ENCODE measurements at places on chromosomes 11 and 22.

- no peak for DNase-seq
These were observed 73.2 kb downstream of the CCDC81 start for GRCh38 chr11:86447763-86448480.

DNA sequence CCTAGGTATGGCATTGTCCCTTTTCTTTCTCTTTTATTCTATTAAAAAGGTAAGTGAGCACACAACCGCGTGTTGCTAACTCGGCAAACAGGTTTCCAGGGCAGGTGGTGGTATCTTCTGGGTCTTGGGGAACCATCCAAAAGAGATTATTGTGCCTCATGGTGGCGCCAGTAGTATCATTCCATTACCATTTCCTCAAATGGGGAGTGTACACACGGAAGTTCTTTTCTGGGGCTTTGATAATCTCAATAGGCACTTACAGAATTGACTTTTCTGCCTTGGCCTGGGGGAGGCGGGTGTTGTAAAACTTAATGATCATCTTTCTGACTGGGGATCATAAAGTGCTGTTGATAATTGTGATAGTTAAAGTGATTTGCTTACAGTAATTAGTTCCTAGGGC, 234.1 kb downstream of the KIRREL3 start:
- DNase-seq = no peak

DNA sequence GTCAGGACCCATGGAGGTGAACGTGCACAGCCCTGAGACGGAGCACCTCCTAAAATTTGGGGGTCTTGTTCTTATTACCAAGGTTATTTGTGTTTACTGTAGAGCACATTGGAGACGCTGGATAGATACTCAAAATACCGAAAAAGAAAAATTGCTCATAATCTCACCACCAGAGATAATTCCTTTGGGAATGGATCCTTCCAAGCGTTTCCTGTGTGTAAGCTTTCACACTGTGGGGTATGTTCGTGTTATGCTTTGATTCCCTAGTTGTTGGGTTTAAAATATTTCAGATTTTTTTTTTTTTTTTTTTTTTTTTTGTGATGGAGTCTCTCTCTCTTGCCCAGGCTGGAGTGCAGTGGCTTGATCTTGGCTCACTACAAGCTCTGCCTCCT, 14.1 kb upstream of the MRGPRD start:
- no peak for DNase-seq

GRCh38 chr11:92915551-92915950, 53.9 kb upstream of the MTNR1B start:
- DNase-seq = no peak

GRCh38 chr11:3213659-3214419, 4.8 kb downstream of the MRGPRG start:
- DNase-seq = no peak

- DNase-seq = no peak
These were observed 29.9 kb downstream of the SYN3 start for GRCh38 chr22:33028234-33028633.

DNA sequence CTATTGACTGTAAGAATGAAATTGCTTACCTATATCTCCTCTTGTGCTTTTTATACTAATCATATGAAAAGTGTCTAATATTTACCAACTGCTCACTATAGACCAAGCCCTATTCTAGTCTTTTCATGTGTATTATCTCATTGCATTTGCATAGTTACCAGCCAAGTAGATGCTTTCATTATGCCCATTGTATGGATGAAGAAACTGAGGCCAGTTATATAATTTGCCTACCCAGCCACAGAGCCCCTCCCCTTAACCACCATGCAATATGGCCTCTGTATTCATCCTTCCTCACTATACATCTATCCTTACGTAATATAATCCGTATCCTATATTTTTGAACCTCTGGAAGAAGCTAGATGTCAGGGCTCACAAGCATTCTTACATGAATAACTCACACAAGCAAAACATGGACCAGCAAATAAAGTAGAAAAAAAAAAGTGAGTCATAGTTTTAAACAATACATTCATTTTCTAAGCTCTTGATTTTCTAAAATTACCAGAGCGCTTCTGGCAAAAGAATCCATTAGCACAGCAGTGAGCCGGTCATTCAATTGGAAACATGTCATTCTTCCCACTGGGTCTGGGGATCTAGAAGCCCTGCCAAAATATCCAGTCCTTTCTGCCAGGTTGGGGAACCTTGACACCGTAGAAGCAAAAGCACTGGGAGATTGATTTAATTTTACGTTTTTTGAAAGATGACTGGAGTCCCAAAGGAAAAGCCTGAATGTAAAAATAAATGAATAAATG, 80.0 kb downstream of the C11orf91 start:
- peak; percentile 67 for DNase-seq

- peak; percentile 50 for DNase-seq
These were observed 122.1 kb downstream of the CSNK2A3 start for GRCh38 chr11:11230802-11231562.

- DNase-seq = no peak
These were observed 252.3 kb upstream of the TBCEL start for GRCh38 chr11:120771551-120772060.

DNA sequence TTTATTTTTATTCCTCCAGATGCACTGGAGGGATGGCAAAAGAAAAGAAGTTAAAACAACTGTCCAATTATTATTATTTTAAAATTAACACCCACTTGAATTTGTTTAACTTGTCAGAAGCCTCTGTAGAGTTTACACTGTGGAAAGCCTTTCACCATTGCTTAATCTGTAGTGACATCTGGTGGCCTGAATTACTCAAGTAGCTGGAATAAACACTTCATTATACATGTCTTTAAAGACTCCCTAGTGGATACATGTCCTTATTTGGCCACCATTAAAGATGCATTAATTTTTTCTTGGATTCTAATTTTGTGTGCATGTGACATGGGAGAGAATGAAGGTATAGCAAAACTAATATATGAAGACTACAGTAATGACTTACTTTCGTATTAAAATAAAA, 1496.5 kb downstream of the FAM181B start:
- no peak for DNase-seq

GRCh38 chr11:35968386-35969088, 24.7 kb downstream of the LDLRAD3 start:
- no peak for DNase-seq

- no peak for DNase-seq
These were observed 2.9 kb upstream of the OR5T1 start for GRCh38 chr11:56271092-56271491.

DNA sequence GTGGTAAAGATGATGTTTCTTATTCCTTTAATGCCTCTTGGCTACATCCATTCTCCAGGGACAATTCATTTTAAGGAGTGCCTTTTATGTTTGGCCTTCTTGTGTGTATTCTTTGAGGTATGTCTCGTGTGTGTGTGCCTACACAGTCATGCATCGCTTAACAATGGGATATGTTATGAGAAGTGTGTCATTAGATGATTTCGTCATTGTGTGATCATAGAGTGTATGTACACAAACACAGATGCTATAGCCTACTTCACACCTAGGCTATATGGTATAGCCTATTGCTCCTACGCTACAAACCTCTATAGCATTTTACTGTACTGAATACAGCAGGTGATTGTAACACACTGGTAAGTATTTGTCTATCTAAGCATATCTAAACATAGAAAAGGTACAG, 23.0 kb downstream of the ZNF202 start:
- no peak for DNase-seq

DNA sequence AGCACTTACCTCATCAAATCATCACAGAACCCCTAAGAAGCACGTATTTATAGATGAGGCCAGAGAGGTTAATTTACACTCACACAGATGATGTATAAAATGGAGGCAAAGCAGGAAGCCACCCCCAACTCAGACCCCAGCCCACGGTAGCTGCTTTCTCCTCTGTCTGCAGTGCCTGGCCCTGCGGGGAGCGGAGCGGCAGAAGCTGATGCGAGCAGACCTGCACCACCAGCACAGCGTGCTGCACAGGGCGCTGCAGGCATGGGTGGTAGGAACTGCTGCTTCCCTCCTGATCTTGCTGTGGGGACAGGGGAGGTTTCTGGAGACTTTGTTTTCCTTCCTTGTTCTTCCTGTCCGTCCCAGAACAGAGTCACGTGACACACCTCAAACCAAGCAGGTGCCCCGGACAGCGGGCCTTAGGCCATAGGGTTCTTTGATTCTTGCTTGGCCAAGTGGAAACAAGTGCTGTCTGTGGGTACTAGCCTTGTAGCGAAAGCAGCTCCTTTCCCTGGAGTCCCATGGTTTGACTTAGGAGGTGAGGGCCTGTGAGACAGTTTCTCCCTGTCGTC, 57.8 kb downstream of the PISD start:
- no peak for DNase-seq

DNA sequence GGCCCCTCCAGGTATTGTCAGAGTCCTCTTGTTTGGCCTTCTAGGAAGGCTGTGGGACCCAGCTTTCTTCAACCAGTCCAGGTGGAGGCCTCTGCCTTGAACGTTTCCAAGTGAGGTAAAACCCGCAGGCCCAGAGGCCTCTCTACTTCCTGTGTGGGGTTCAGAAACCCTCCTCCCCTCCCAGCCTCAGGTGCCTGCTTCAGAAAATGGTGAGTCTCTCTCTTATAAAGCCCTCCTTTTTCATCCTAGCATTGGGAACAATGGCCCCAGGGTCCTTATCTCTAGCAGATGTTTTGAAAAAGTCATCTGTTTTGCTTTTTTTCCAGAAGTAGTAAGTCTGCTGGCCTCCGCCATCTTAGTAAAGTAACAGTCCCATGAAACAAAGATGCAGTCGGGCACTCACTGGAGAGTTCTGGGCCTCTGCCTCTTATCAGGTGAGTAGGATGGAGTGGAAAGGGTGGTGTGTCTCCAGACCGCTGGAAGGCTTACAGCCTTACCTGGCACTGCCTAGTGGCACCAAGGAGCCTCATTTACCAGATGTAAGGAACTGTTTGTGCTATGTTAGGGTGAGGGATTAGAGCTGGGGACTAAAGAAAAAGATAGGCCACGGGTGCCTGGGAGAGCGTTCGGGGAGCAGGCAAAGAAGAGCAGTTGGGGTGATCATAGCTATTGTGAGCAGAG, at the start of gene CD3E:
CD3E (plus strand) TSS at position 163 of the 681 bp plus-strand sequence; CDS start at position 386, 223 bp downstream.
- no peak for DNase-seq

DNA sequence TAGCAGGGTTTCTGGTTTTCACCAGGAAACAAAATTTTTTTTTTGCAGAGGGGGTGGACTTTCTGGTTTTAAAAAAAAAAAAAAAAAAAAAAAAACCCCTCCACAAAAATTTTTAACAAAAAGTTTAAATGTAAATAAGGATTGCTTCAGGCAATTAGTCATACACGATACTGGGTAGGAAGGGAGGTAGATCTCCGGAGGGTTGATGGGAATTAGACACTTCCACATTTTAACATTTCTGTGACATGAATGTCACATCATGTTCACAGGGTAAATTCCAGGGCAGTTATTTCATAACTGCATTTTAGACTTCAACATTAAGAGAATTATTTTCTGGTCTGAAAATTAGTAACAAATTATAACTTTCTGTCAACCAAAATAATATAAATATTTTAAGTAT, 15.9 kb downstream of the NUP98 start:
- DNase-seq = no peak

DNA sequence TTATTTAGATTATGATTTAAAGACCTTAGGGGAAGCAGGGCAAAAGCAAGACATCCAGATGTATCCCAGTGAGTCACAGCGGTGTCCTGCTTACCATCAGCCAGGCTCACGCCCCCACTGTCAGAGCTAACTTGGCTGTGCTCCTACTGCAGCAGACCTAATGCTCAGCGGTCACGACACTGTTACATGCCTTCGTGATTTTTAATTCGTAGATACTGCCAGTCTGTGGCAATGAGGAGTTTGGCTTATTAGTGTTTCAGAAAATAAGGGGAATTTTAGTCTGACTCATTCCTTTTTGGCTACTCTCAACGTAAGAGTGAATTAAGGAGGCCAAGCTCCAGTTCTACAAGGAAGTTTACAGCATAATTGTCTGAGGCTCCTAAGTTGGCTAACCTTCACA, 22.7 kb downstream of the EFCAB6 start:
- no peak for DNase-seq

- DNase-seq = no peak
These were observed 25.0 kb downstream of the SNX19 start for GRCh38 chr11:130891326-130891725.

DNA sequence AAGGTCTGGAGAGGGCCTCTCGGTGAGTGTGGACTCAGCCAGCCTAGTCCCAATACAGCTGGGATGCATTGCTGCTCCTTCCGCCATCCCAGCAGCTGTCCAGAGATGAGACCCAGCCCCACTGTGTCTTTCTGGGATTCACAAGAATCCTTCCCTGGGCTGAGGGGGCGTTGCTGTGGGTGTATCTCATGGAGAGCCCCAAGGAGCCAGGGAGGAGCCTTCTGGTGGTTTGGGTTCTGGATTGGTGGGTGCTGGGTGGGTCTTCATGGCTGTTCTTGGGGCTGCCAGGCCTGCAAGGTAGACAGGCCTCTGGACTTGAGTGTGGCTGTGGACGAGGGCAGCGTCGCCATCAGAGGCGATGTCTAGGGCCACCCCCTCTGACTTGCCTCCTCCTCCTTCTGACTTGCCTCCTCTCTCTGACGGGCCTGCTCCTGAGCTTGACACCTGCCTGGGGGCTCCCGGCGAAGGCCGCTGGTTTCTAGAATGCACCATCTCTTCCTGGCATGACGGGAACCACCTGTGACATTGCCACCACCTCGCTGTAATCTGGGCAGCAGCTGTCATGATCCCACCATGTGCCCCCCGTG, 17.2 kb downstream of the KCNQ1 start:
- DNase-seq = peak; percentile 12

GRCh38 chr11:75563978-75564552, 2.0 kb downstream of the SERPINH1 start:
- DNase-seq = peak; percentile 90

- no peak for DNase-seq
These were observed 58.2 kb downstream of the YAP1 start for GRCh38 chr11:102168481-102168880.

- DNase-seq = no peak
These were observed 21.7 kb upstream of the TNRC6B start for GRCh38 chr22:40156001-40156516.

- no peak for DNase-seq
These were observed 9.5 kb downstream of the MACROD1 start for GRCh38 chr11:64156235-64157011.

DNA sequence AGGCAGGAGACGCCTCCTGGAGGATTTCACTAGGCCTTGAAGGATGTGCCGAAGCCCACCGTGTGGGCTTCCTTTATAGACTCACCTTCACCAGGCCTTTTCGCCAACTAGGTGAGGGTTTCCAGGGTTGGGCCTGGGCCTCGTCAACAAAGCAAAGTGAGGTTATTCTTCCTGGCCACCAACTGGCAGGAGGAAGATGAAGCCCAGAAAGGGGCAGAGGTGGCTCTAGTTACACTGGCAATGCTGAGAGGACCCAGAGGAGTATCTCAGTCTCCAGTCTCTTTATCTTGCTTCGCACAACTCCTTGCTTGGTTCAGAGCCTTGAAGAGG, 404 bp upstream of the RELT start:
- no peak for DNase-seq

GRCh38 chr11:66789097-66789890, 53.9 kb upstream of the RCE1 start:
- DNase-seq = no peak

- DNase-seq = no peak
These were observed 104.7 kb downstream of the ETS1 start for GRCh38 chr11:128482512-128483191.

GRCh38 chr11:76653674-76654284, 16.8 kb downstream of the LRRC32 start:
- peak; percentile 88 for DNase-seq

All from right hindlimb (tissue), 1 donor.